ENCODE measurements at places on chromosomes 3 and 15.

- DNase-seq, result no peak
These were observed 23.2 kb downstream of the ZNF148 start for GRCh38 chr3:125351814-125352456.

GRCh38 chr3:13425689-13426088 is 5.6 kb upstream of the NUP210 start:
- no peak for DNase-seq

DNA sequence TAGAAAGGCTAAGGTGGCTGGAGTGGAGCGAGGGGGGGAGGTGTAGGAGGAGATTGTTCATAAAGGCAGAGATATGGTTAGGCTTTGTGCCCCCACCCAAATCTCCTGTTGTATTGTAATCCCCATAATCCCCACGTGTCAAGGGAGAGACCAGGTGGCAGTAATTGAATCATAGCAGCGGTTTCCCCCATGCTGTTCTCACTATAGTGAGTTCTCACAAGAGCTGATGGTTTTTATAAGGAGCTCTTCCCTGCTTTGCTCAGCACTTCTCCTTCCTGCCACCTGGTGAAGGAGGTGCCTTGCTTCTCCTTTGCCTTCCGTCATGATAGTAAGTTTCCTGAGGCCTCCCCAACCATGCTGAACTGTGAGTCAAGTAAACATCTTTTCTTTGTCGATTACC is 64.7 kb upstream of the CFAP161 start:
- no peak for DNase-seq

GRCh38 chr3:149487598-149488197 is 13.2 kb downstream of the TM4SF4 start:
- no peak for DNase-seq

DNA sequence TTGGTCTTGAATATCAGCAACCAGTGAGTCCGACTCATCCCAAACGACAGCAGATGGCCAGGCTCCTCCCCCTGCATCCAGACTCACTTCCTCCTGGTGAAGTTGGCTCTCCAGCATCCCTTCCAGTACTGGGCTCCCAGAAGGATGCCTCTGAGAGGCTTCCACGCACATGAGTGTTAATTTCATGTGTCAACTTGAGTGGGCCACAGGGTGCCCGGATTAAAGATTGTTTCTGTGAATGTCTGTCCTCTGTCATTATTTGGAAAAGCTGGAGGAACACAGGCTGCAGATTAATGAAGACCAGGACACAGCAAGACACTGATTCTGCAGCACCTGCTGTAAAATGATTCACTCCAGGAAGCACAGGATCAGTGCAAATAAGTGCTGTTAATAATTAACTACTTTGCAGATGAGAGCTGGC is 99.8 kb downstream of the ATP10A start:
- no peak for DNase-seq

DNA sequence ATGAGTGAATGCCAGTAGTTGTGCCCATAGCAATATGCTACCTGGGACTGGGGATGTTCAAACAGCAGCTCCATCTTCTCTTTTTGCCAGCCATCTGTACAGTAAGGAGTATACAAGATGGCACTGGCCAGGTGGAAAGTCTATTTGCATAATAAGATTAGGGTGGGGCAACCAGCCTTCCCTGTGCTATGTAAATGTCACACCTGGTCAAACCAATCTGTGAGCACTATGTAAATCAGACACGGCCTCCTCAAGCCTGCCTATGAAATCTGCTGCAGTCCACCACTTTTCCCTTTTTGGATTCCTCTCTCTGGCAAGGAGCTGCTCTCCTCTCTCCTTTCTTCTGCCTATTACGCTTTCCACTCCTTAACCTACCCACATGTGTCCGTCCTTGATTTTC is 53.0 kb downstream of the C3orf80 start:
- no peak for DNase-seq

- DNase-seq, result no peak
These were observed 124.4 kb downstream of the ANO10 start for GRCh38 chr3:43497422-43497821.

GRCh38 chr15:39140060-39140604 is 440.7 kb upstream of the THBS1 start:
- DNase-seq, result no peak

DNA sequence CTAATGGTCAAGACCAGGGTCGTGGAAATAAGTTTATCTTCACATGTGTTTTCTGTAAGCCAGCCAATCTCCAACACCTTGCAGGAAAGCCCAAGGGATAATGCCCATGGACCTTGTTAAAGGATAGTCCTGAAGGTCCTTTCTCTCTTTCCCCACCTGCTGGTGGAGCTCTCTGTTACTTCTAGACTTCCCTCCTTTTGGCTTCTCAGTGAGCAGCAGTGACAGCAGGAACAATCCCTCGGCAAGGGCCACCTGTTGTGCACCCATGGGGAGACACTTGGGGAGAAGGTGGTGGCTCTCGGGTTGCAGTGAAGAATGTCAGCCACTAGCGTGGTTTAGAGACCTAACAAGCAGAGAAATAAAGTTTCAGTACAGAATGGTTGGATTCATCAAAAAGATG is 84.0 kb upstream of the OSBPL11 start:
- DNase-seq, result no peak

GRCh38 chr3:112688819-112689218 is 47.9 kb upstream of the CCDC80 start:
- DNase-seq, result no peak

GRCh38 chr15:101451266-101451799 is 38.2 kb downstream of the PCSK6 start:
- peak; percentile 32 for DNase-seq

- DNase-seq, result no peak
These were observed 19.0 kb downstream of the THBS1 start for GRCh38 chr15:39599871-39600270.

- DNase-seq, result no peak
These were observed 9.1 kb upstream of the RASGRF1 start for GRCh38 chr15:79099692-79100091.

DNA sequence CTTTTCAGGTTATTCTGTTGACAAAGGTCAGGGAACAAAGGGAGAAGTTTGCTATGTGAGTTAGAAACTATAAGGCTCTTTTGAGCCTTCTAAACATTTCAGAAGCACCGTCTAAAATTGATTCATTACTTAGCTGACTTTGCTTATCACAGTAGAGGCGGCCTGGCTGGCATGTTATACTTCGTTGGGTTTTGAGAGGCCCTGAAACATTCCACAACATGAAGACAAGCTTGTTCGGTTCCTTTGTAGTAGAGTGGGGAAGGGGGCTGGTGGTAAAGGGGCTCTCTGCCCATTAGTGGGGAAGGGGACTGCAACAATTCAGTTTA is 23.6 kb downstream of the ZBTB38 start:
- no peak for DNase-seq

GRCh38 chr3:141346418-141346817 is 21.9 kb upstream of the ZBTB38 start:
- no peak for DNase-seq

DNA sequence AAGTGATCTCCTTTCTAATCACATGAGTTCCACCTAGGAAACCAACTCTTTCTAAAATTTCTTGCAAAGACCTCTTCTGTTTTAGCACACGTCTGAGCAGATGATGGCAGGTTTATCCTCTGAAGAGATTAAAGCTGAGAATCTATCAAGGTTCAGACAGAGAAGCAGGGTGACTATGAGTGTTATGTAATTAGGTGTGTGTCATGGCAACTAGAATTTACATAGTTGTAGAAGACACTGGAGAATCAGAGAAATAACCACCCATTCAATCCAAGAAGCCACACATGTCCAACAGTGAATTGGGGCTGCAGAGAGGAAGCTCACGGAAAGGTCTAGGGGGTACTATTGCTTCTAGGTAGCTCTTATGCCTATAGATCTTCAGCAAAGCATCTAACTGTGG is 600.5 kb downstream of the PYDC2 start:
- no peak for DNase-seq

DNA sequence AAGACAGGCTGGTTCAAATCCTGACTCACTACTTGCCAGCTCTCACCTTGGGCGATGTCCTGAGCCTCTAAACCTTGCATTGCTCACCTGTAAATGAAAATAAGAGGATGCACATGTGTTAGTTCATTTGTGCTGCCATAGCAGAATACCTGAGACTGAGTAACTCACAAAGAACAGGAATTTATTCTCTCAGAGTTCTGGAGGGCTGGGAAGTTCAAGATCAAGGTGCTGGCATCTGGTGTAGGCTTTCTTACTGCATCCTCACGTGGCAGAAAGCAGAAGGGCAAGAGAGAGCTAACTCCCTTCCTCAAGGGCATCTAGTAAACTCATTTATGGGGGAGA is 222.7 kb downstream of the MTHFS start:
- DNase-seq, result no peak

DNA sequence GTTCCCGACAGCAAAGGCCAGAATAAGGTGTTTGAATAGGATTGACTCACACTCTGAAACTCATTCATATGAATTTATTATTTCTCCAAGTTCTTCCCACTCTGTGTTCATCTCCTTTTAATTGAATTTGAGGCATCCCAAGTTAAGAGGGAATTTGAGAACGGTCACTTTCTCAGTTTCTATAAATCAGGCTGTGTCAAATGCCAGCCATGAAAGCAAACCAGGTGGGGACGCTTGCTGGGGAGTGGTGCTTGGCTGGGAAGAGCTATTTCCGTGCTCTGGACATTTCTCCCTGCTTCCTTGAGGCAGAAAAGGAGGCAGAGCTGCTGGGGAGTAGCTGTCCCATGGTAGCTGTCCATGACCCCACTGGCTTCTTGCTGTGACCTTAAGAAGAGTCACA is 116.6 kb downstream of the FBN1 start:
- DNase-seq, result no peak

DNA sequence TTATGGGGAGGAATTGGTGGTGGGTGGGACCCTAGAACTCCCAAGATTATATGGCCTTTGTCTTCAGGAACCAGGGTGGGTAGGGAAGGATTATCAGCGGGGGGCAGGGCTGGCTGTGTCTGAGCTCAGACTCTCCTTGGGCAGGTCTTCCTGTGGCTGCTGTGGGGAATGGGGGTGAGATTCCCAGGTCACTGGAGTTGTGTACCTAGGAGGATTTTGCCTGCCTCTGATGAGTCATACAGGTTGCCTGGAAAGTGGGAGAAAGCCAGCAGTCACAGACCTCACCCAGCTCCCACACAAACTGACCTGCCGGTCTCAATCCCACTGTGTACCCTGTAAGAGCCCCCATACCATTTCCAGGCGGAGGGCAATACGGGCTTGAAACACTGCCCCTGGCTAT is 209.9 kb upstream of the CNTN3 start:
- no peak for DNase-seq

- DNase-seq, result no peak
These were observed 36.2 kb downstream of the CDCP1 start for GRCh38 chr3:45109771-45110508.

DNA sequence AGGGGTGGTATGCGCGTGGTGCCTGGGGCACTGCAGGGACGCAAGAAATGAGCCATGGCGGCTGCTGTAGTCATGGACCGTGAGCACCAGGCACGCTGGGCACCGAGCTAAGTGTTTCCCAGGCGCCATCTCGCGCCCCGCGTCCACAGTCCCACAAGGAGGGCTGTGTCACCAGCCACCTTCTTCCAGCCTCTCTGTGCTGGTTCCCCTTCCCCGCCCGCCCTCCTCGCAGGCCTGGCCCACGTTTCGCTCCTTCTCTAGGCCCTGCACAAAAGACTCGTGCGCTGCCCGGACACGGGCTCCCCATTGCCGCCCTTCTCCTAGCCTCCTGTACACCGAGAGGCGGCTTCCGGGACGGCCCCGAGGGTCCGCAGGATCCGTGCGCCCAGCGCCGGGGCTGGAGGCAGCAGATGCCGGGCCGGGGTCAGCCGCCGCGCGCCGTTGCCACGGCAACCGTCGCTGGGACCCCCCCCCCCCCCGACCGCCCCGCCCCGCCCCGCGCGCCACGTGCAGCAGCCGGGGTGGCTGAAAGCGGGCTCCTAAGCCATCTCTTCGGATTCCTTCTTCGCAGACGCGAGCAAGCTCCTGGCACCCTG is 113.4 kb downstream of the SRGAP3 start:
- peak; percentile 21 for DNase-seq

DNA sequence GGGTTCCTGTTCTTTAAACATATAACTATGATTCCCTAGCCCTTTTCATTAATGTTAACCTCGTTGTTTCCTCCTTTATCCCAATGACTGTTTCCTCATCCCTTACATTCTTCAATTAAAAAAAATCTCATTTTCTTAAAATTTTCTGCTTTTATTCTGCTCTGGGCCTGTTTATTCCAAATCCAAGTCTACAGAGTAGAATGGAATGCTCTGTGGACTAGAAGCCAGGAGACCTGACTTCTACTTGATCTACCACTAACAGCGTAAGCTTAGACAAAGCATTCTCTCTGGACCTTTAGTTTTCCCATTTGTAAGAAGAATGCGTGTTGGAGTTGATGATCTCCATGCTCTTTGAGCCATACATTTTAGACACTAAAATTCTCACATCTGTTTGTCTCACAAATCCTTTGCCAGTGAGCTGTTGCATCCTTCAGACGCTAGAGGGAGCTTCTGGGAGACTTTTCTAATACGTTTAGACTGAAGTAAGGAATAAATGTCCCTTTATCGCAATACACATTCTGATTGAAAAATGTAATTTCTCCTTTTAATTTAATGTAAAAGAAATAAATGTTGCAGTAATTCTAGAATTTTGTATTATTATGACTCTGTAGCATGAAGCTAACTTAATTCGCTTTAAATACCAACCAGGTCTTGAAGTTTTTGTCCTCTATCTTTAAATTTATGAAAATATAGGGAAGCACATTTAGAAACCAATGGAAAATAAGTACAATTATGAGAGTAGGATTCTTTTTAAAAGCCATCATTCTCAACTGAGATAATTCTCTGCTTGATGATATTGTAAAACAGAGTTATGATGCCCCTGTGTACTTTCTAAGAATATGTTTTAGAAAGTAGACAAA is 21.7 kb upstream of the GMNC start:
- no peak for DNase-seq

GRCh38 chr3:69768438-69768837 is 29.2 kb downstream of the MITF start:
- DNase-seq, result no peak

GRCh38 chr15:100920516-100921135 is 1.5 kb downstream of the LRRK1 start:
- no peak for DNase-seq

- no peak for DNase-seq
These were observed 46.9 kb downstream of the GADL1 start for GRCh38 chr3:30847592-30847991.

- DNase-seq, result no peak
These were observed 372.6 kb upstream of the ATP11B start for GRCh38 chr3:182420741-182421140.

GRCh38 chr3:101898752-101899169 is 49.4 kb downstream of the NFKBIZ start:
- no peak for DNase-seq

GRCh38 chr3:195583831-195584542 is at the start of gene APOD:
APOD (minus strand) TSS chr3:195583940; CDS start chr3:195579461, 4,479 bp downstream.
- DNase-seq, result peak; percentile 51
